ENCODE measurements at places on chromosomes 3 and 15.
A peak's percentile ranks its signal among the peaks of the same experiment; 100 is the strongest.

- DNase-seq: no peak
Observed at GRCh38 chr3:15040844-15041243, 24.3 kb downstream of the MRPS25 start.

DNA sequence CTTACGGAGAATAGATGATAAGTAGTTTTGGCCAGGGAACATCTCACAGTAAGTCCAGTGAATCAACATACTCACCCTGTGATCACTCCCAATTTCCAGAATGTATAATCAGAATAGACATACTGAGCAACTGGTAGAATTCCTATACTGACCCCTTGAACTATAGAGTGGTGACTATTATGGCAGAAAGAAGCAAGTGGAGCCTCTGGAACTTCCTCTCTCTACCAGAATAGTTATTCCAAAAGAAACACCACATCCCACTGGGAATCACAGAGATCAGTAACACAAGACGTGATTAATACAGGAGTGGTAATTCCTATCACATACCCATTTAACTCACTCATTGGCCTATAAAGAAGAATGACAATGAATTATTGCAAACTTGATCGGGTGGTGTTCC, 50.1 kb upstream of the TRIM42 start:
- DNase-seq: no peak

- DNase-seq: no peak
Observed at GRCh38 chr3:87973906-87974305, 84.9 kb downstream of the CGGBP1 start.

- DNase-seq: no peak
Observed at GRCh38 chr3:65785065-65785645, 253.6 kb downstream of the MAGI1 start.

GRCh38 chr3:140711390-140712035, 33.6 kb downstream of the TRIM42 start:
- no peak for DNase-seq

DNA sequence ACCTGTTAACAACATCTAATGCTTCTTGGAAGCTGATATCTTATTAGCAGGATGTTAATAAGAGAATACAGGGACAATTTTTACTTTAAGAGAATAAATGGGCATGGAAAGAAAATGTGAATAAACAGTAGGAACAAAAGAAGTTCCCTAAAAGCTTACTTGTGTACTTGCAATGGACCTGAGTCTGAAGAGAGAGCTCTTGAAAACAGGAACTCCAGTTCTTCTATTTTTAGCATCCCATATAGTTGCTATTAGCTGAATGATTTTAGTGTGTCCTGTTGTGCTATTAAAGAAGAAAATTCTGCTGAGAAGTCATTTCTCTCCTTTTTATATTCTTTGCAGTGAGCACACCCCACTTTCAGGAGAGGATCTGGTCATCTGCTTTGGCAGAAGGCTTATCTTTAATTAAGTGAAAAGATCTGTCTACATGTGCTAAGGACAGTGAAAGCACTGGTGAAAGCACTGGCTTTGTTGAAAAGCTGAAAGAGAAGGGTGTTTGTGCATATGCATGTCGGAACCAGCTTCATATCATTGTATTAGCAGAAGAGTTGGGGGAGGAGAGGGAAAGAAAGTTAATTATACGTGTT, 1.4 kb upstream of the ST3GAL6 start:
- no peak for DNase-seq

- DNase-seq: no peak
Observed at GRCh38 chr15:27820722-27821121, 278.4 kb downstream of the OCA2 start.

GRCh38 chr15:27046880-27047279, 75.9 kb downstream of the GABRG3 start:
- no peak for DNase-seq

GRCh38 chr3:123586131-123586530, 1.3 kb upstream of the HACD2 start:
- DNase-seq: no peak

DNA sequence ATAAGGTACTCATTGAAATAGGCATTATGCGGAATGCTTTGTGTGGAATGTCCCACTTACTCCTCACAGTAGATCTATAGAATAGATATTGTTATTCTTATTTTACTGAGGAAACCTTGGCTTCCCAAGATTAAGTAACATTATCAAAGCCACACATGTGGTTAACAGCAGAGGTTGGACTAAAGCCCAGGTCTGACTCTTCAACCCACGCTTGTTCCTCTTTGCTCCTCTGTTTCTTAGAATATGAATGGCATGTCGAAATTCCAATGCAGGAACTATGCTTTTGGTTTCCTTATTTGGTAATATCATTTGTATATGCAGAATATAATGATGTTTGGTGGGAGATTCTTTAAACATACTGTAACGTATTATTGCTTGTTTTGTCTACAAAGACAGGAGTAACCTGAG, 818.8 kb upstream of the LMCD1 start:
- peak; percentile 20 for DNase-seq

- no peak for DNase-seq
Observed at GRCh38 chr15:93312891-93313486, 224.0 kb upstream of the RGMA start.
